ENCODE measurements at places on chromosomes 2 and 18.

GRCh38 chr2:236711440-236711839 is 141.8 kb downstream of the ACKR3 start:
- DNase-seq: no peak

DNA sequence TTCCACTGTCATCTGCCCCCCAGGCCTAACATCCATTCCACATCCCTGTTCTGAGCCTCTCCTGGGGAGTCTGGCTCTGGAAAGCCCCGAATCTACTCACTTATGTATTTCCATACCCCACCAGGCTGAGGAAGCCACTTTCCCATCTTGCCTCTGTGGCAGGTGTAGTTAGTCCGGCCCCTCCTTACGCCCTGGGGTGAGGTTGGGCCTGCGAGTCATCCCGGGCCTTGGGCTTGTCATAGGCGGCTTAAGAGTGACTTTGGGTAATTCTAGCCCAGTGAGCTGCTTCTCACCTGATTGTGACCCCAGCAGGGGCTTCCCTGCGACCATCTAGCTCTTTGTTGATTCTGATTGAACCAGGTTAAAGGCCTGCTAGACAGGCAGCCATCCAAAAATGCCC is 21.1 kb downstream of the PCARE start:
- DNase-seq: peak; percentile 17

GRCh38 chr2:122451040-122451439 is 695.6 kb downstream of the TSN start:
- DNase-seq: peak; percentile 17

DNA sequence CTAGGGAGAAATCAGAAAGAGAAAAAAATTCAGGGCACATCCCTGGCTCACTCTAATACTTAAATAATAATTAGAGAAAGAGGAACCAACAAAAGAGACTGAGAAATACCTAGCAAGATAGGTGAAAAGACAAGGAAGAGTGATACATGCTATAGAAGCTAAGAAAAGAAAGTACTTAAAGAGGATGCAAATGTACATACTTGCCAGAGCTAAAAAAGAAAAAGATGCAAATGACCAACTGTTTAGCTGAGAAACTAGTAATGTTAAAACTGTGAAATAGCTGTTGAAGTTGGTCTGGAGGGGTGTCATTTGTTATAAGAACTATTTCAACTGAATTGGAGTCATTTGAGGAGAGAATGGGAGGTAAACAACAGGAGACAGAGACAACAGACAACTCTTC is 412.2 kb downstream of the SPAG16 start:
- no peak for DNase-seq

DNA sequence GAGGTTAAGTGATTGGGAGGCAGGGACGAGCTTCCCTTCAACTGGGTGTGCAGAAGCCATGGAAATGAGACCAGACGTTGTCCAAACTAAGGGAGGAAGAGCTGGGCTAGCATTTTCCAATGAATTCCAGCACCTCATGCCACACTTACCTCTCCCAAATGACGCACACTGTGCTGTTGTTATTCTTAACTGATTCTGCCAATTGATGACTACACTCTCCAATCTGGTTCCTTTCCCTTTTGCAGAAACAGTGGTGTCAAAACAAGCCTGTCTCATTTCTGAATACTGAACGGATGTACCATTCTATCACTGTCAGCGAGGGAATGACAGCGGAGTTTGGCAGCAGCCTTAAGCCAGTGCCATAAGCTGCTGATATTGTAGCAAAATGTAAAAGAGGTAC is 380.5 kb upstream of the HNRNPA3 start:
- no peak for DNase-seq

DNA sequence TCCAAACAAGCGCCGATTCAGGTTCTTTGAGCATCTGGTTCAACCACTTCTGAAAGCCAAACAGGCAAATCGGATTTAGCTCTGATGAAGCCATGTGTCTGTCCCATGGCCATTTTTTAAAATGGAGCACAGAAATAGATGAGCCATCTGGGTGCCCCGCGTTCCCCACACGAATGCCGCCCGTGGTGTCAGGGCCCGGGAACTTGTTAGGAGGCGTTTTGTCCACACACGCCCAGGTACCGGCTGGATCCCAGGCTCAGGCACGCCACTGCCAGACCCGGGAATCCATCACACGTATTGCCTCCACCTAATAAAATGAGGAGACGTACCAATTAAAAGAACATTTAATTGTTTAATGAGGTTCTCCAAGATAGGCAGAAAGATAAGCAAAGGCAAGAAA is 374.4 kb upstream of the SALL3 start:
- DNase-seq: no peak

- DNase-seq: no peak
Measured at GRCh38 chr2:130391058-130391871, 35.4 kb downstream of the PTPN18 start.

DNA sequence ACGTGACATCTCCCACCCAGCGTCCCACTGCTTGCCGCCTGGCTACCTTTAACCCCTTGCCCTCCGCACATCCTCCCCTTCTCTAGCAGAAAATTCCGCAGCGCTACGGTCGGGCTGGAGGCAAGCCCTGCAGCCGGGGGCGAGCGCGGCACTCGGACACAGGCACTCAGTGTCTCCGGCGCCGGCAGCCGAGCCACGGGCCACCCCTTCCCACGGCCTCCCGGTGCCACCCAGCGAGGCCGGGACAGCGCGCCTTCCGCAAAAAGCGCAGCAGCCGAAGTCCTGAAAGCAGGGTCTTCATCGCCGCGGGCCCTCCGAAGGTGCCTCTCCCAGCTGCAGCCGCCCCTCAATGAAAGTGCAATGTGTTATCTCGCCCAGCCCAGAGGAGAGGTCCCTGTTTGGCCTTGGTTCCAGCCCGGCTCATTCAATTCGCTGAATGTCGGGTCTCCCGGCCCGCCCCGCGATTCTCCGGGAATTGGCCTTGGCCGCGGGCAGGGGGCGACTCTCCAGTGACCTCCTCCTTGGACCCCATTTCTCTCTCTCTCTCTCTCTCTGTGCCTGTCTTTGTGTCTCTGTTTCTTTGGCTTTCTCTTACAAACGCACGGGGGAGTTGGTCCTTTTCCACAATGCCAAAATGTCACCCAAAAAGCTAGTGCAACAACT is 1.1 kb downstream of the DLGAP1 start:
- DNase-seq: no peak

- DNase-seq: no peak
Measured at GRCh38 chr2:129891341-129892320, 87.8 kb upstream of the RAB6C start.

- DNase-seq: no peak
Measured at GRCh38 chr2:190352668-190353536, 9.5 kb downstream of the INPP1 start.

DNA sequence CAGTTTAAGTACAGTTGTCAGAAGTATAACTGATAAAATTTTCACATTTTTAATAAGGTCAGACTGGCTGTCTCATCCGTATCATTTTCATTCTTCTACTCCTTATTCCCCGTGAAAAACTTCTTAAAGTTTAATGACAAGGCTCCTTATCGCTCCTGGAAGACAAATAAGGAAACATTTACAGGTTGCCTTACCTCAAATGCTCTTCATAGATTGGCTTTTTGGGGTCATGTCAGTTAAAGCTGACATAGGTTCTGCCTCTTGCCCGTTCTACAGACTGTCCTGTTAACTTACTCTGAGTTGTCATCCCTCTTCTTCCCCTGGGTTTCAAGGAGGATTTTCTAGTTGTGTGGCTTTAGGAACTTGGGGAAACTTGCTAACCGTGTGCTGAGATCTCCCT is 75.3 kb downstream of the TANC1 start:
- no peak for DNase-seq

DNA sequence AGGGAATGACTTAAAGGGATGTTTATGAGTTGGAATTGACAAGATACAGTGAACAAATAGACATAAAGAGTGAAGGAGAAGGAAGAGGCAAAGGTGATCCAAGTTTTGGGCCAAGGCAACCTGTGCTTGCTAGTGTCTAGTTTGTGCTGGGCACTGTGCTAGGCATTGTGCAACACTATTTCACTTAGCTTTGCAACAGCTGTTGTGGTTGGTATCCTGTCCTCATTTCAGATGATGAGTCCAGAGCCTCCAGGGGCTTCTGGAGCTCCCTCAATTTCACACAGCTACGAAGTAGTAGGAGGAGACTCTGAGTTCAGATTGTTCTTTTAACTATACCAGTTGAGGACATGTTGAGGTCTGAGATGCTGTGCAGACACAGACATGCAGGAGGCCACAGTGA is 18.1 kb upstream of the LOXHD1 start:
- no peak for DNase-seq

- no peak for DNase-seq
Measured at GRCh38 chr2:217512259-217512658, 490.5 kb downstream of the TNS1 start.

DNA sequence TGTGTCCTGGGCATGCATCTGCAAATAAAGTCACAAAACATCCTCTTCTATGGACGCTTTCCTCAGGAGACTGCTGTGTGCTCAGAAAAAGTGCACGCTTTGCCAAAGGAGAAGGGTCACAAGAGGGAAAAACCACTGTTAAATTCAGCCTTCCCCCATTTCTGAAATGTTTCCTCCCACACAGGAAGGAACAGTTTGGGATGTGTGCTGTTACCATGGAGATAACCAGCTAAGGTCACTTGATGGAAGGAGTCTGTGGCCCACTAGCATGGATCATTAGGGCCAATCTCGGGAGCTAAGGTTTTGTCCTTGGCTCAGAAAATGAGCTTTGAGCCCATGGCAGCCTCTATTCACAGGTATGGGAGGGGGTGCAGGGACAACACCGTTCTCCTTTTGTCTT is 5.6 kb downstream of the KCNE4 start:
- no peak for DNase-seq

- DNase-seq: no peak
Measured at GRCh38 chr18:49400398-49401072, 59.9 kb downstream of the DYM start.

DNA sequence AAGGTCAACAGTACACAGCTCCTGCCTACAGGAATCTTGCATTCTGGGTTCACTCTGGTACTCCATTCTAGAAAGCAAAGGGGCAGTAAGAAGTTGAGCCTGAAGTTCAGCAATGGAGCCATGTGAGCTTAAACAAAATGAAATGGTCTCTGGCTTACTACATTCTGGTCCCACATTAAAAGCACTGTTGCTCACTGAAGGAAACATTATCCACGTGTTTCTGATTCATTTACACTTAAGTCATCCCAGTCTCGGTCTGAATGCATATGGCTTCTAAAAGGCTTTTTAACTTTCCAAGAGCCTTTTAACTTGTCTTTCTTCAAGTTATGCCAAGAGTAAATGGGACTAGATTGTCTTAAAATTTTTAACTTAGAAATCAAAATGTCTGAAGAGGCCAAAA is 177.8 kb downstream of the LNPK start:
- DNase-seq: no peak

DNA sequence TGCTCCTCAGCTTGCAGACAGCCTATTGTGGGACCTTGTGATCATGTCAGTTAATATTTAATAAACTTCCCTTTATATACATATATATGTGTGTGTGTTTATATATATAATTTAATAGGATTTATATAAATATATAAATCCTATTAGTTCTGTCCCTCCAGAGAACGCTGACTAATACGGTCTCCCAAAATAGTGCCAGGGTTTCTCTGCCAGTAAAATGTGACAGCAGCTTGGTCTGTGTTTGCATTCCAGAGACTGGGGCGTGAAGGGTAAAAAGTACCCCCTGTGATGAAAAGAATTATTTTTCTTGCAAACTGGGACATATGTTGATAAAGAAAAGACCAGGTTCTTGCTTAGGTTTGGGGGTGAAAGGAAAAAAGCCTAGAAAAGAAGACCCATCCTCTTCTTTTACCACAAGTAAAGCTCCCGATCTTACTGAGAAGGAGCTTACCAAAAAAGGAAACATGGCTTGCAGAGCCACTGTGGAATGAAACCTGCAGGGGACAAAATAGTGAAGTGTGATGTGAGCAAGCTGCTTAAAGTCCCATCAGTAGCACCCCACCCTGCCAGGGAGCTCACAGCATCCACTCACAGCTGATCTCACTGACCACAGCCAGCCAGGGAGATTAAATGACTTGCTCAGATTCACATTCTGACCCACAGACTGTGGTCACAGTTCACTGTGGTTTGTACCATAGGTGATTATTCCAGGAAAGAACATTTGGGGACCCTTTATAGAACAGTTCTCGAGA is 110.9 kb upstream of the RMP24 start:
- no peak for DNase-seq

GRCh38 chr2:25558262-25558661 is 115.1 kb downstream of the DTNB start:
- DNase-seq: no peak

DNA sequence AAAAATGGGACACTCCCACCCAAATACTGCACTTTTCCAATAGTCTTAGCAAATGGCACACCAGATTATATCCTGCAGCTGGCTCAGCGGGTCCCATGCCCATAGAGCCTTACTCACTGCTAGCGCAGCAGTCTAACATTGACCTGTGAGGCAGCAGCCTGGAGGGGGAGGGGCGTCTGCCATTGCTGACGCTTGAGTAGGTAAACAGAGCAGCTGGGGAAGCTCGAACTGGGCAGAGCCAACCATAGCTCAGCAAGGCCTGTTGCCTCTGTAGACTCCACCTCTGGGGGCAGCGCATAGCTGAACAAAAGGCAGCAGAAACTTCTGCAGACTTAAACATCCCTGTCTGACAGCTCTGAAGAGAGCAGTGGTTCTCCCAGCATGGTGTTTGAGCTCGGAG is 110.4 kb downstream of the CTIF start:
- no peak for DNase-seq
